Colonic mucosa (tissue), 4 donors: ENCODE measurements at places on chromosomes 3 and 15. TPM values are rescaled to one million over a fixed set of nuclear protein-coding genes. Genes with fewer than 3 reads are reported as not detected.
A peak's percentile ranks its signal among the peaks of the same experiment; 100 is the strongest.

DNA sequence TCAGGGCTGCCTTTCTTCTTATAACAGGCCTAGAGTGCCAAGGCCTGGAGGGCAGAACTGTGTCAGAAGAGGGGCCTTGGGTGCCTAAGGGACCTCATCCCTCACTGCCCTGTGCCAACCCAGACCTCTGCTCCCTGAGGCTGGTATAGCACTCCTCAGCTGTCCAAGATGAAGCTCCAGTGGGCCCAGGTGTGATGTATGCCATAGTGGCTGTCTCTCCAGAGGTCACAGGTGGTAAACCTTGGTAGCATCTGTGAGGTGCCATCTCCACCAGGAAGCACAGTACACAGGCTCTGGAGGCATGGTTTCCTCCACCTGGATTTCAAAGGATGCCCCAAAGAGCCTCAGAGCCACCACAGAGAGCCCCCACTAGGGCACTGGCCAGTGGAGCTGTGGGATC, 12.3 kb upstream of the KLHL40 start:
- DNase-seq, result no peak

- no peak for DNase-seq
Observed at GRCh38 chr3:31485196-31485595, 47.5 kb upstream of the STT3B start.

GRCh38 chr3:100650651-100651619, 41.5 kb downstream of the ADGRG7 start:
- no peak for DNase-seq

- DNase-seq, result no peak
Observed at GRCh38 chr15:44308889-44309288, 20.4 kb downstream of the GOLM2 start.

DNA sequence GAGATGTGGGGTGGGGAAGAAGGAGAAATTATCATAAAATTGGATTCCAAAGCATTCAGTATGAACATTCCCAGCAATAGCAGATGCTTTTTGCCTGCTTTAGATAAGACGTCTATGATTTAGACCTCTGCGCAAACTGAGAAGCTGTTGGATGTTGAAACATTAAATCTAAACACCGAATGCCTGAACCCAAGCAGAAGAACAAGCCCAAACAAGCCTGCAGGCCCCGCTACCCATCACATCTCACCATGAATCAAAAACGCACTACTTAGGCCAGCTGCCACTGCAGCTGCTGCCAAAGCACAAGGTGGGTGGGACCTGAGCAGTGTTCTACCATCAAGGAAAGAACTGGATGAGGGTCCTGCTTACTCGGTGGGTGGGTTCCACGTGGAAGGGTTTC, 24.4 kb upstream of the THBS1 start:
- DNase-seq, result no peak

- DNase-seq, result peak; percentile 84
Observed at GRCh38 chr3:58471025-58471887, 20.6 kb upstream of the KCTD6 start.

DNA sequence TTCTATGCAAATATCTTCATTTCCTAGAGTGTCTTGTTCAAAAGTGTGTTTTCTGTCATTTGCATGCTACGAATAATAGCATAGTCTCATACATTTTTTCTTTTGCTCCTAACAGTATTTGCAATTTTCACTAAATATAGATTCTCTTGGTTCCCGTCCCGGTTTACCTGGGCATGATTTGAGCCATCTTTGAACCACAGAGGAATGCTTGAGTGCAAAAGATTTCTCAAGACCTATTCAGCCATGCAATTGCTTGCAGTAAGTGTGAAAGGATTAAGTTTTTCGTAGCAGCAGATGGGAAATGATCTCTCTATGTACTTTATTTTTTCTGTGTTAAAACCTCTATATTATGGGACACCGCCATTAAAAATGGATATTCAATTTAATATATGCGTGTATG, 733.0 kb downstream of the ZPLD1 start:
- no peak for DNase-seq

DNA sequence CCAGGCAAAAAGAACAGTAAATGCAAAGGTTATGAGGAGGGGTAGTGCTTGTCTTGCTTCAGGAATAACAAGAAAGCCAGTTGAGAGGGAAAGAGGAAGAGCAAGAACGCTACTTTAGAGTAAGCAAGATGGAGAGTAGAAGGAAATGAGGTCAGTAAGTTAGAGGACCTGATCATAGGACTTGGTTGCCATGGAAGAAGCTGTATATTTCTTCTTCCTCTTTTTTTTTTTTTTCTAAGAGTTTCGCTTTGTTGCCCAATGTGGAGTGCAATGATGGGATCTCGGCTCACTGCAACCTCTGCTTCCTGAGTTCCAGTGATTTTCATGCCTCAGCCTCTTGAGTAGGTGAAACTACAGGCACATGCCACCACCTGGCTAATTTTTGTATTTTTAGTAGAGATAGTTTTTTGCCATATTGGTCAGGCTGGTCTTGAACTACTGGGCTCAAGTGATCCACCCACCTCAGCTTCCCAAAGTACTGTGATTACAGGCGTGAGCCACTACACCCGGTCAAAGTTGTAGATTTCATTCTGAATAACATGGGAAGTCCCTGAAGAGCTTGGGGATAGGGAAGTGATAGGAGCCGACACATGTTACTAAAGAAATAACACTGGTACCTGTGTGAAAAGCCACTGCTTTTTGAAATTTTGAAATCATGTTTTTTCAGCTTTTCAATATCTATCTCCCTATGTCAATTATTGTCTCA, 527.9 kb upstream of the NAALADL2 start:
- no peak for DNase-seq

- DNase-seq, result no peak
Observed at GRCh38 chr3:111706527-111706926, 111.4 kb upstream of the ZBED2 start.

DNA sequence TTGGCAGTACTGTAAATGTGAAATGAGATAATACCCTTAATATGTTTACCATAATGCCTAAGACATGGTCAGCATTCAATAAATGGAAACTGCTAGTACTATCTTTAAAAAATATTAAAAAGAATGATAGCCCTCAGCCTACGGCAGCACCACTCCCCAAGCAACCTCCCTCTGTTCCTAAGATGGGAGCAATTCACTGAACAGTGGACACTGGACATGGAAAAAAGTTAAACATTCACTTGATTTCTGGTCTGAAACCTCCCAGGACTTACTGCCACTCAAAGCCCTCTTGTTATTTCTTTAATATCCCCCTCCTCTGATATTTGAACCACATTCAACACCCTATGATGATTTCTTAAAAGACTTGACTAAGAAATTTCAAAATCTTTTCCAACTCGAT, 27.0 kb downstream of the NEK4 start:
- DNase-seq, result no peak

- no peak for DNase-seq
Observed at GRCh38 chr3:129836381-129837064, 57.0 kb downstream of the TMCC1 start.

GRCh38 chr3:186849374-186849975, 7.0 kb downstream of the ADIPOQ start:
- no peak for DNase-seq

GRCh38 chr3:168997488-168997887, 666.0 kb downstream of the MECOM start:
- no peak for DNase-seq

DNA sequence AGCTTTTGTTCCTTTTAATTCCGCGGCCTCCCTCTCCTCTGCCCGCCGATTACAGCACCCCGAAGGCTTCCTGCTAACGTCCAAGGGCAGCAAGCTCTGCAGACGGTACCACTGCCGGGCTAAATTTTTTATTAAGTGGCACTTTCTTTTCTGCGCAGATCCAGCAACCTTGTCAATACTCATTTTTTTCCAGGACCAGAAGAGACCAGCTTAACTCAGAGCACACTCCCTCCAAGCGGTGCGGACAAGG, 542 bp upstream of the MEIS2 start:
- no peak for DNase-seq

- no peak for DNase-seq
Observed at GRCh38 chr15:79349525-79349924, 38.6 kb downstream of the TMED3 start.

- DNase-seq, result no peak
Observed at GRCh38 chr15:78035321-78035751, 42.2 kb downstream of the TBC1D2B start.

GRCh38 chr15:92053753-92054316, 200.3 kb downstream of the SLCO3A1 start:
- no peak for DNase-seq

GRCh38 chr3:183385698-183386613, 42.5 kb downstream of the MCF2L2 start:
- DNase-seq, result peak; percentile 74

DNA sequence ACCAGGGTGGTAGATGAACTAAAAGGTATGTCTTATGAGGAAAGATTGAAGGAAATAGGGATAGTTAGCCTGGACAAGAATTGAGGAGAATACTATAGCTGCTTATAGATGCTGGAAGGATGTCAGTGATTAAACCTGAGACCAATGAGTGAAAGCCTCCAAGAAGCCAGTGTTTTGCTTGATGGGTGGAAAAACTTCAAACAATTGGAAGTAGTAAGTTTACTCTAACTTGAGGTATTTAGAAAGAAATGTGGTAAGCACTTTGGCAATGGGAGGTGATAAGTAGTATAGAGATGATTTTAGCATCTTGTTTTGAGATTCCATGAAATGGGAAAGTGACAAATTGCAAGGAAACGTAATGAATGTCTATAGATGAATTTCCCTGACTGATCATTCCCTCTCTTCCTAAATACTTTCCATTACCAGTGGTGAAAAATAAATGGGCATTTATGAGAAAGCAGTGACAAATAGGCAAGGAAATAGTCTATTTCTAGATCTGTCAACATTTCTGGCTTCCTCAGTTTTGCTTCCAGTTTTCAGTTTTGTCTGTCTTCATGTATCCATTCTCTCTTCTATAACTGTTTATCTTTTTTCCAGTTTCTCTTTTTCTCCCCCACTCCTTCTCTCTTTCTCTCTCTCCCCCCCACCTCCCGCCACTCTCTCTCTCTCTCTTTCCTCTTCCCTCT, 19.2 kb downstream of the SLC15A2 start:
- DNase-seq, result no peak

GRCh38 chr3:110773413-110773954, 298.1 kb upstream of the NECTIN3 start:
- DNase-seq, result no peak

DNA sequence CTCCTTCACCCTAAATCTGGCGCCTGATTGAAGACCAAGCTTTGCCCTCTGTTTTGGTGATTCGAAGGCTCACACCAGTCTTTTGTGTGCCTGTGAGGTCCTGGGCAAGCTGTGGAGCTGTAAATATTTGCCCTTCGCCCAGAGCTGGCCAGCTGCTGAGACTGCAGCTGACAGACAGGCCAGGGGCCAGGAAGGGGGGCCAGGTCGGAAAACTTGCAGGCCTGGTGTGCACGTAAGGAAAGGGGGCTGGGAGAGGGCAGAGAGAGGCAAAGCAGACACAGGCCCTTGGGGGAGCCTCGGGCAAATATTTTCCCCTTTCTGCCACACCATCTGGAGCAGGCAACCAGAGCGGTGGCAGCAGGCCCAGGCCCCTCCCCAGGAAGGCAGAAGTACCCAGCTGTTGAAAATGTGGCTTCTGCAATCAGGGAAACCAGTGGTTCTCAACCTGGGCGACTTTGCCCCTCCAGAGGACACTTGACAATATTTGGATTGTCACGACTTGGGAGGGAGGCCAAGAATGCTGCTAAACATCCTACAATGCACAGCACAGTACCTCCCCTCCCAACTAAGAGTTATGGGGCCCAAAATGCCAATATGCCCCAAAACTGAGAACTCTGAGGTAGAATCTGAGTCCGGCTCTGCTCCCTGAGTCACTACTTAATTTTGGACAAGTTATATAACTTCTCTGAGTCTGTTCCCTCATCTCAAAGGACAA, 2.5 kb downstream of the PDZRN3 start:
- DNase-seq, result peak; percentile 49

- no peak for DNase-seq
Observed at GRCh38 chr15:93029836-93030429, 59.1 kb downstream of the RGMA start.

GRCh38 chr3:51897391-51897790, 5.8 kb downstream of the IQCF1 start:
- no peak for DNase-seq

Gene HGD
- total RNA-seq, result 48.5 TPM

Gene GABRB3
- 0.72 TPM for total RNA-seq

Gene SAMD7
- total RNA-seq, result not detected

Gene CHST2
- total RNA-seq, result 2.5 TPM

Gene BFSP2
- total RNA-seq, result not detected

Gene CD96
- total RNA-seq, result 1.7 TPM
